ENCODE measurements at places on chromosomes 16 and 17. TPM values are rescaled to one million over a fixed set of nuclear protein-coding genes. Genes with fewer than 3 reads are reported as not detected.

DNA sequence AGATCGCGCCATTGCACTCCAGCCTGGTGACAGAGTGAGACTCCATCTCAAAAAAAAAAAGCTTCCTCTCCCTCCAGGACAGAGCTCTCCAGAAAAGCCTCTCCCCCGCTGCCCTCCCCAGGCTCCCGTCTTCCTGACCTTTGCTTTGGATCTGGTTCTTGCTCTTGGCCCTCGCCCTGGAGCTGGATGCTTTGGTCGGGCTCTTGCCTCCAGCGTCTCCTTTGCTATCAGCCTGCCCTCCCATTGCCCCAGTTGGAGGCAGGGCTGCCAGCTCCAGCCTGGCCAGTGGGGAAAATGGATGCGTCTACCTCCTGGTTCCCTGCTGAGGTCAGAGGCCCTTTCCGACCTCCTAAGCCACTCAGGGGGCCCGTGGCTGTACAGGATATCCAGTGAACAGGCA lies 35.9 kb downstream of the TRARG1 start:
- DNase-seq = no peak

The FN3KRP gene
- 10.6 TPM for total RNA-seq

The ZNF764 gene
- 18.4 TPM for total RNA-seq

The ITGAD gene
- total RNA-seq = not detected

GRCh38 chr17:8698162-8698971 lies 46.3 kb downstream of the CCDC42 start:
- no peak for DNase-seq

The ATXN2L gene
- 76.4 TPM for total RNA-seq

- DNase-seq = no peak
Observed at GRCh38 chr17:49832840-49833599, 14.8 kb downstream of the TAC4 start.

GRCh38 chr17:70366386-70366785 lies 197.1 kb downstream of the KCNJ2 start:
- DNase-seq = no peak

GRCh38 chr17:51720439-51720838 lies 438.1 kb downstream of the CA10 start:
- no peak for DNase-seq

The ZNF207 gene
- 193 TPM for total RNA-seq

The SDR42E2 gene
- total RNA-seq = not detected

- DNase-seq = no peak
Observed at GRCh38 chr16:85157813-85158742, 45.8 kb upstream of the CIBAR2 start.

The MYH13 gene
- total RNA-seq = not detected

The KRTAP9-2 gene
- not detected for total RNA-seq

GRCh38 chr17:64455993-64456885 lies 7.3 kb downstream of the MILR1 start:
- DNase-seq = no peak

- no peak for DNase-seq
Observed at GRCh38 chr16:14087181-14087580, 16.1 kb downstream of the MRTFB start.

DNA sequence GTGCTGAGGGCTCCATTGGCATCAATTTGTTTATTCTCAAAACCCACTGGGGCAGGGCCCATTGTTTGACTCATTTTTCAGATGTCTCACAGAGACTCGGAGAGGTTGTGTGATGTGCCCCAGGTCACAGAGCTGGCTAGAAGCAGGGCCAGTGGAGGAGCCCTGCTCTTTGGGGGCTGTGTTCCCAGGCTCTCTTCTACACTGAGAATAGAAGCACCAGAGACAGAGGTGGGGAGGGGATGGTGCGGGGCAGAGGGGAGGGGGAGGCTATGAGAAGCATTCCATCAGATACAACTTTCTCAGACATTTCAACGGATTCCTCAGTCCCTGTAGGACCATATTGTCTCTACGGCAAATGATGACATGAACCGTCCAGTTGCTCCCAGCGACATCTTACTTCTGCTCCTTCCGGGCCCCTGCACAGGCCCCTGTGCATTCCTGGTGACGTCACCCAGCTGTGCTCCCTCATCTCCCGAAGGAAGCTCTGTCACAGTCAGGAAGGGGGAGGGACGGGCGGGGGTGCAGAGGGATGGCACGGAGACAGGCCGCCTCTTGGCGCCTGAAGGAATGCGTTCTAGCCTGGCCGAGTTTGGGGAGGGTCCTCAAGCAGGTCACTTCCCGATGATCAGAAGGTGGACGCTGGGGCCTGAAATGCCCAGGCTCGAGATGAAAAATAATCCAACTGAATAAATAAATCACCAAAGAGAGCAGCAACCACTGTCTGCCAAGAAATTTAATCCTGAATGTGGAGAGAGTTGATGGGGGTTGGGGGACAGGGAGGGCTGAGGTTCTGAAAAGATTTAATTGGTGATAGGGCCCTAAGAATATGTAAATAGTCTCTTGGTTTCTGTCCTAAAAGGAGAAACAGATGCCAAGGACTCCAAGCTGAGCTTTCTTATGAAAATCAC lies 114.1 kb downstream of the NOG start:
- DNase-seq = no peak

The KAT7 gene
- 36.1 TPM for total RNA-seq

The SLC6A2 gene
- total RNA-seq = 9.6 TPM

- DNase-seq = no peak
Observed at GRCh38 chr16:4534151-4534790, 4.3 kb downstream of the CDIP1 start.

- DNase-seq = no peak
Observed at GRCh38 chr16:23187341-23187740, 4.8 kb downstream of the SCNN1G start.
